Hippocampal formation (tissue), 2 donors: ENCODE measurements at places on chromosomes 1 and 21.

DNA sequence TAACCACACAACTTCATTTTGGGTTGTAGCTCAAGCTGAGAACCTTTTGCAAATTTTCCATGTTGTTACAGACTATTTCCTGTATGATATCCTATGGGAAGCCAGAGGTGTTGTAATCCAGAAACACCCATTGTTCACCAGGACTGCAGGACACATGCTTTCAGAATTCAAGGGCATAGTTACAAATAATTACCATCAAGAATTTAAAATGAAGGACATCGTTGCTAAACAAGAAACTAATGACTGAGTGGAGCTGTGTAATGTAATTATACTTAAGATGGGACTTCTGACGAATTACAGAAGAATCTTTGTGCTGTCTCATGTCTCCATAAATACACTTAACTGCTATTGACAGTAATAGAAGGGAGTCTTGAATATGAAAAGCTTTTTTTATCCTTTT is 47.6 kb upstream of the HOOK1 start:
- DNase-seq: no peak

- no peak for DNase-seq
Measured at GRCh38 chr1:21613072-21613867, 55.9 kb downstream of the RAP1GAP start.

- no peak for DNase-seq
Measured at GRCh38 chr21:46557469-46557868, 47.4 kb downstream of the S100B start.

GRCh38 chr1:52632732-52633290 is at the start of gene SHISAL2A:
SHISAL2A (plus strand) TSS chr1:52633168; CDS start chr1:52633494, 326 bp downstream.
- no peak for DNase-seq

DNA sequence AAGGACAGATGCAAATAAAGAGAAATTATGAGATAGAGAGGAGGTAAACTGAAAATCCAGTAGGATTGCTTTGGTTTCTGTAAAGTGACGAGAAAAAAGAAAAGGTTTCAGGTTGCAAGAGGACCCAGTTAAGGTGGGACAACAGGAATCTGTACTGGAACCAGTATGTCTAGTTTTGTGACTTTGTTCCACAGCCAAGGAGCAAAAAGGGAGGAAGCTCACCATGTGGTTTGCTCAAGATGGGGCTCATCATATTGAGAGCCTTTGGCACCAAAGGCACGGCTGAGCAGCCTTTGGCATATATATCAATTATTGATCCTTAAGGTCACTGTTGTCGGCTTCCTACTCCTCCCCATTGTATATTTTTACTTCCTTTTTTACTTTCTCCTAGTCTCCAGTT is 1.8 kb upstream of the ZDHHC18 start:
- DNase-seq: no peak

GRCh38 chr1:59699227-59699847 is 115.4 kb upstream of the HOOK1 start:
- DNase-seq: peak; percentile 45

DNA sequence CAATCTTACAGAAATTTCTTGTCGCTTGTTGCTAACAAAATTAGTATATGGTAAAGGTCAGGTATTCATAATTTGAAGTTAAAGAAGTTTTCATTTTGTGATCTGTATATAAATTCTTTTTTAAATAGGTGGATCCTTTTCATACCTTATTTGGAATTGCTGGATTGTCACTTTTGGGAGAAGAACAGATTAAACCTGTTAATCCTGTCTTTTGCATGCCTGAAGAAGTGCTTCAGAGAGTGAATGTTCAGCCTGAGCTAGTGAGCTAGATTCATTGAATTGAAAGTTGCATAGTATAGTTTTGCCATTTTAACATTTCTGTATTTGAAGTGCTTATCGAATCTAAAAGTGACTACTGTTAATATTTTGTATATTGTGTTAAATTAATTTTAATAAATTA is 2.3 kb upstream of the MSH4 start:
- no peak for DNase-seq

DNA sequence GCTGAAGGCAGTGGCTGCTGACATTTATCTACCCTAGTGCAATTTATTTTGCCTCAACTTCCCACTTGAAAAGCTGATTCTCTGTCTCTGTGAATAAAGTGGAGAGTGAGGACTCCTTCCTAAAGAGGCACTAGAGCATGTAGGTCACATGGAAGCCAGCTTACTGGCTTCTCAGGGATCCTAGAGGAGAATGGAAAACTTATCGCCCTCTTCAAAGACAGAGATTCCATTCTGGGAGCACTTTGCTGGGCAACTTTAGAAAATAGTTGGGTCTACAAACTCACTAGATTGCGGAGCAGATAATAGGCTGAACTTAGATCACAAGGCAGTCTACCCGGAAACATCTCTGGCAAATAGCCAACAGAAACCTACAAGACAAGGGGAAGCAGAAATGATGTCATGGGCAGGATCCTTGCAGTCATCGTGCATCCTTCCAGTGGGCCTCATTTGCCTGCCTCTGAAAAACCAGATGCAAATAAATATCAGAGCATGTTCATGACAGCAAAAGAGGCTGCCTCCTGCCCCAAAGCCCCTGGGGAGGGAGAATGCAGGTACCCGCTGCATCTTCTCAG is 104.8 kb upstream of the BARHL2 start:
- DNase-seq: no peak

DNA sequence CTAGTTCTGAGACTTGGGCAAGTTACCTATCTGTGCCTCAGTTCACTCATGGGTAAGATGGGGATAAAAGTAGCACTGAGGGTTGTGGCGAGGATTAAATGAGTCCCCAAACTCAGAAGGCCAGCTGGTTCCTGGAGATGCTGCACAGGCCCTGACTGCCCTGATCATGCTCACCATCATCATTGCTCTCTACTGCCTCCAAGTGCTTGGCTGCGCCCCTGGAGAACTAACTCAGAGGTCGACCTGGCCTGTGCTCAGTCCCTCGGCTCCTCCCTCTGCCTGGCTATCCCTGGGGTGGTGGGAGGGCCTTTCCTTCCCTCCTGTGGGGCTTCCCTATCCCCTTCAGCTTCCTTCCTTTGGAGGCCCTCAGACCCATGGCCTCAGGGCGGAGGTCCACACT is 5.6 kb downstream of the SLC5A9 start:
- DNase-seq: no peak

DNA sequence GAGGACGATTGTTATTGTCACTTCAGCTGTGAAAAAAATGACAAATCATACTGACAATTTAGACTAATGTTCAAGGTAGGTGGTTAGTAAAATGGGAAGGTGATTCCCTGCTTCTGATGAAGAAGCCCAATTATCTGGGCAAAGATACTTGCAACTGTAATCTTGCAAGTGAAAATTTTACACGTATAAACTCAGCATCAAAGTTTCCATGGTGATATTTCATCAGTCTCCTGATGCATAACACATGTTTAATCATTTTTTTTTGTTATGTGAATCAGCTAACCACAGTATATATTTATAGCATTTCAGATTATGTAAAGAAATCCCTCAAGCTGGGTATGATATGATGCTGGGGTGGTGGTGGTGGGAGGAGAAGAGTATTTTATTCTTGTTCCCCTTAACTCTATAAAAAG is 16.4 kb upstream of the KCNK1 start:
- no peak for DNase-seq

DNA sequence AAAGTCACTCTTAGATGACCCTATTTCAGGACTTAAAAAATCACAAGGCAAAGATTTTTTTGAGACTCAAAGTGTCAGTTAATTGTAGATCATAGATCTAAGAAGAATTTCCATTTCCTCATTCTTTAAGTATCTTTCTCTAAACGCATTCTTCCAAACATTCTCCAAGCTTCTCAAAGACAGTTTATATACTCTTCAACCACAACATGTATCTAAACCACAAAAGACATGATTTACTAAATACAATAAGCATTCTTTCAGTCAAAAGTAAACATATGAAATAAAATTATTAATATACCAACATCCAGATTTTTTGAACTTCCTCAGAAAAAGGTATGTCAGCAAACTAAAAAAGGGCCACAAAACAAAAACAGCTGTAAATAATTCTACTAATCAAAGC is 24.4 kb downstream of the RC3H1 start:
- no peak for DNase-seq

- no peak for DNase-seq
Measured at GRCh38 chr1:154557248-154557938, 1.1 kb downstream of the UBE2Q1 start.

- DNase-seq: no peak
Measured at GRCh38 chr1:116777831-116778830, 23.9 kb downstream of the CD2 start.

DNA sequence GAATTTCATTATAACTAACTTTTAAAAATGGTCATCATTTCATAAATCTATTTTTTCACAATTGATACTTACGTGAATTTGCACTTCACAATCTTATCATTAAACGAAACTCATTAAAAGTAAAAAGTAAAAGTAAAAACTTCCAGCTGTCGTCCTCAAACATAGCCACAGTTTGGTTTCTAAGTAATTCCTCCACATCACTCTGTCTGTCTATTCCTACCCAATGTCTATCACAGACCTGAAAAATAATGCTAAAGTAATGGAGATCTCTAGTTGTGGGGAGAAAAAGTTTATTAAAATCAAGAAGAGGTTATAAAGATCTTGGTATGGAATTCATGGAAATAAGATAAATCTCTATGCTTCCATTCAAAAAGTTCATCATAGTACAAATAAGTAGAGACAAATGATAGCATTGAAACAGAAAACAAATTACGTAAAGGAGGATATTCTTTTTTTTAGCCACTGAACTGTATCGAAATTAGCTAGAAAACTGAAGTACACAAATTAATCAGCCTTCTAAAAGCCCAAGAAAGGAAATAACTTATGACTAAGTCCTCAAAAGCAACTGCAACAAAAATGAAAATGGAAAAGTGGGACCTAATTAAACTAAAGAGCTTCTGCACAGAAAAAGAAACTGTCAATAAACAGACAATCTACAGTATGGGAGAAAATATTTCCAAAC is 148.6 kb downstream of the TIAM1 start:
- DNase-seq: no peak

- no peak for DNase-seq
Measured at GRCh38 chr1:193927550-193927949, 741.1 kb upstream of the B3GALT2 start.

- no peak for DNase-seq
Measured at GRCh38 chr1:40939320-40940059, 40.0 kb upstream of the CTPS1 start.

DNA sequence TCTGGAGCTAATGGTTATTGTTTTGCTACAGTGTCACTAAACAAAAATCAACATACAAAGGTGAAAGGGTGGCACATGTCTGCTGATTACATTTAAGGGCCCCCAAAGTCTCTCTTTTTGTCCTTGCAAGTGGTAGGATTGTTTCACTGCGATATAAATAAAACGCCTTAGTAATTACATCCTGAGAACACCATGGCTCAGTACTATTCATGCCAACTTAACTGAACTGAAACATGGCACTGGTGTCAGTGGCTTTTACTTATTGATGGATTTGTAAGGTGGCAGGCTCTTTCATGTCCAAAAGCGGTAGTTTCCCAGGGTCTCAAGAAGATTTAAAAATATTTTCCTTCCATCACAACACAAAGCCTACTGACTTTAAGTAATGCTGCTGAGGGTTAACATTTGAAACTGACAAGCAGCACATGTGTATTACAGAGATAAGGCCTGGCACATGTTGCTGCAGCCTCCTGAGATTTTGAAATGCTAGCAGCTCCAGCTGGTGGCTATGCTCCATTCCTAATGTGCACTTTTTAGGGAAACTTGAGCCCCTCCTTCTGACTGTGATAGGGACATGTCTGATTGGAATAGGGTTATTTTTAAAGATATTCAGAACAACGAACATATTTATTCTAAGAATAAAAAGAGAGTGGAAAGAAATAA is 86.8 kb downstream of the ATP1B1 start:
- no peak for DNase-seq

DNA sequence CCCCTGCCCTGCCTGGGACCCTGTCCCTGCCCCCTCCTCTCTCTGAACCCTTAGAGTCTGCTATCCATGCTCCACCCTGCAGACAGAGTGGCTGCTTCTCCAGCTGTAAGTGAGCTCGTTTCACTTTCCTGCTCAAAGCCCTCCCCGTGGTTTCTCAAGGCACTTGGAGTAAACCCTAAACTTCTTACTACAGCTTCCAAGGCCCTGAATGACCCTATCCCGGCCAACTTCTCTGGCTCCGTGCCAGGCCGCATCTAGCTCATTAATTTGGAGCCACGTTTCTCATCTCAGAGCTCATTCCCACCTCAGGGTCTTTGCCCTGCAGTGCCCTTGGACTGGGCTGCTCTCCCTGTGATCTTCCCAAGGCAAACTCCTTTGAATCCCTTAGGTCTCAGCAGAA is 235.1 kb upstream of the RUNX1 start:
- DNase-seq: no peak

DNA sequence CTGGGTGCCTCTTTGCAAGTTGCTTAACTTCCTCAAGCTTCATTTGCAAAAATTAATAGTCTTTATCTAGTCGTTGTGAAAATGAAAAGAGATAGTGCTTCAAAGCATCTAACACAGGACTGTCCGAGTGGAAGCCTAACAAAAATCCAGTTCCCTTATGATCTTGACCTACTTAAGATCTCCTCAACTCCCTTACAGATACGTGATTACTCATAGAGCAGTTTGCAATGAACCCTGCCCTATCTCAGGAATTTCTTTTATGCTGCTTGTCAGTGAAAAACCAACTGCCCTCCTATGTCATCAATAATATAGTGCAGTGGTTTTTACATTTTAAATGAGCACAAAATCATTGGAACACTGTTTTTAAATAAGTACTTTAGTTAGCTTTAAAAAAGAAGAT is 314.3 kb downstream of the BACH1 start:
- DNase-seq: no peak

DNA sequence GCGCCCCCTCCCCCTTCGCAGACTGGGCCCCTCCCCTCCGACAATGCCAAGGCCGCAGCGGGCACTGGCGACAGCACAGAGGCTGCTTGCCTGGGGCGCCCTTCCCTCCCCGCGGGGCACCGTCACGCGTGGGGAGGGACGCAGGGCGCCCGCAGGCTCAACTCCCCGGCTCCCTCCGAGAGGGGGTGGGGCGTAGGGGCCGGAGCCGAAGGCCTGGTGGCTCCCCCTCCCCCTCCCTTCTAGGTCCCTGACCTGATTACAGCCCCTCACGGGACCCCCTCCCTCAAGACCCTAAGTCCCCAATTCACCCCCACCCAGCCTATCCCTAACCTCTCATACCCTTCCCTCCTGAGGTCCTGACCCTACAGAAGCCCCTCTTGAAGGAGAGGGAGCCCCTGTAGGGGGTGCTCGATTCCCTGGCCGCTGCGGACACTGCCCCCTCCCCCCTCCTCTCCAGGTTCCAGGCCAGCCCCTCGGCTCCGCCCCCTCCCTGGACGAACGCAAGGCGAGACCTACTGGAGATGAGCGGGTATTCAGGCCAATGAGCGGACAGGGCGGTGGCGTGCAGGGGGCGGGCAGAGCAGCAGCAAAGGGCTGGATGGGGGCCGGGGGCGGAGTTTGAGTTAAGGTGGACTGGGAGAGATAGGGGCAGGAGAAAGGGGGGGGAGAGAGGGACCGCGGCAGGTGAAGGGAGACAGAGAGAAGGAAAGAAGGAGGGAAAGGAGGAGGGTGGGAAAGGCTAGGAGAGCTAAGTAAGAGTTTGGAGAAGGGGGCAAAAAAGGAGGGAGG is 733 bp upstream of the ZBTB7B start:
- DNase-seq: peak; percentile 100

DNA sequence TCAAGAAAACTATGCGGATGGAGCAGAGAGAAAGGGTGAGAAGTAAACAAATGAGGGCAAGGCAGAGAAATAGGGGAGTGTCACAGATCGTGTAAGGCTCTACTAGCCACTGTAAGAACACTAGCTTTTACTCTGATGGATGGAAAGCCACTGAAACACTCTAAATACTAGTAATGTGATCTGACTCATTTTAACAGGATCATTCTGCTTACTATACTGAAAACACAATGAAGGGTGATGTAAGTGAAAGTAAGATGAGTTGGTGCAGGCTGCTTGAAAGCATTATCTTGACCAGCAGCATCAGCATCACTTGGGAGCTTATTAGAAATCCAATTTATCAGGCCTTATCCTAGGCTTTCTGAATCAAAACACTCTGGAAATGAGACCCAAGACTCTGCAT is 32.7 kb downstream of the TUT4 start:
- DNase-seq: no peak
